Skeletal muscle tissue (tissue), 5 donors: ENCODE measurements at places on chromosomes 6 and 20. TPM values are rescaled to one million over a fixed set of nuclear protein-coding genes. Genes with fewer than 3 reads are reported as not detected.

HLA-B gene
- 92.9 TPM for total RNA-seq

PNPLA1 gene
- total RNA-seq: not detected

KIAA1755 gene
- 3.7 TPM for total RNA-seq

TINAG gene
- 0.52 TPM for total RNA-seq

SLC18B1 gene
- total RNA-seq: 12.0 TPM

ULBP3 gene
- total RNA-seq: 1.0 TPM

NOTCH4 gene
- 9.9 TPM for total RNA-seq

SYNGAP1 gene
- 1.6 TPM for total RNA-seq

TMC2 gene
- not detected for total RNA-seq

PDRG1 gene
- total RNA-seq: 3.1 TPM

C6orf163 gene
- total RNA-seq: 4.2 TPM

NKAIN4 gene
- total RNA-seq: 13.6 TPM

TREML2 gene
- total RNA-seq: under 0.01 TPM

CD40 gene
- 3.7 TPM for total RNA-seq

LTB gene
- total RNA-seq: 2.1 TPM

SIRPB2 gene
- total RNA-seq: 1.6 TPM

C2 gene
- total RNA-seq: 8.4 TPM

DNAH8 gene
- 14.6 TPM for total RNA-seq

SCP2D1 gene
- total RNA-seq: not detected

OR10C1 gene
- total RNA-seq: not detected

GATA5 gene
- total RNA-seq: 0.52 TPM

EBF4 gene
- total RNA-seq: 2.6 TPM

IRF4 gene
- 3.1 TPM for total RNA-seq

PBOV1 gene
- total RNA-seq: not detected

ARMC2 gene
- total RNA-seq: 4.7 TPM

TAGAP gene
- total RNA-seq: 2.1 TPM

TGM6 gene
- not detected for total RNA-seq

BFSP1 gene
- total RNA-seq: 1.0 TPM

APOBEC2 gene
- 664 TPM for total RNA-seq

POU5F1 gene
- total RNA-seq: not detected

LHFPL5 gene
- total RNA-seq: not detected

CST2 gene
- not detected for total RNA-seq

NCOA3 gene
- 25.6 TPM for total RNA-seq

RBM38 gene
- total RNA-seq: 60.0 TPM

MCCD1 gene
- total RNA-seq: not detected

WFDC11 gene
- not detected for total RNA-seq

HRH3 gene
- 0.52 TPM for total RNA-seq

CCNC gene
- 38.1 TPM for total RNA-seq
